ENCODE measurements at places on chromosomes 3 and 15.
A peak's percentile ranks its signal among the peaks of the same experiment; 100 is the strongest.

- DNase-seq: no peak
Observed at GRCh38 chr15:41921167-41921566, 27.3 kb upstream of the SPTBN5 start.

- peak; percentile 89 for DNase-seq
Observed at GRCh38 chr3:58173669-58174398, 36.9 kb downstream of the DNASE1L3 start.

GRCh38 chr3:126979046-126979628 is 3.8 kb upstream of the PLXNA1 start:
- no peak for DNase-seq

GRCh38 chr3:119571230-119571629 is 8.1 kb upstream of the ADPRH start:
- DNase-seq: no peak

GRCh38 chr3:94115482-94115881 is 52.6 kb downstream of the NSUN3 start:
- no peak for DNase-seq

- no peak for DNase-seq
Observed at GRCh38 chr3:100682854-100683760, 26.2 kb upstream of the TFG start.

DNA sequence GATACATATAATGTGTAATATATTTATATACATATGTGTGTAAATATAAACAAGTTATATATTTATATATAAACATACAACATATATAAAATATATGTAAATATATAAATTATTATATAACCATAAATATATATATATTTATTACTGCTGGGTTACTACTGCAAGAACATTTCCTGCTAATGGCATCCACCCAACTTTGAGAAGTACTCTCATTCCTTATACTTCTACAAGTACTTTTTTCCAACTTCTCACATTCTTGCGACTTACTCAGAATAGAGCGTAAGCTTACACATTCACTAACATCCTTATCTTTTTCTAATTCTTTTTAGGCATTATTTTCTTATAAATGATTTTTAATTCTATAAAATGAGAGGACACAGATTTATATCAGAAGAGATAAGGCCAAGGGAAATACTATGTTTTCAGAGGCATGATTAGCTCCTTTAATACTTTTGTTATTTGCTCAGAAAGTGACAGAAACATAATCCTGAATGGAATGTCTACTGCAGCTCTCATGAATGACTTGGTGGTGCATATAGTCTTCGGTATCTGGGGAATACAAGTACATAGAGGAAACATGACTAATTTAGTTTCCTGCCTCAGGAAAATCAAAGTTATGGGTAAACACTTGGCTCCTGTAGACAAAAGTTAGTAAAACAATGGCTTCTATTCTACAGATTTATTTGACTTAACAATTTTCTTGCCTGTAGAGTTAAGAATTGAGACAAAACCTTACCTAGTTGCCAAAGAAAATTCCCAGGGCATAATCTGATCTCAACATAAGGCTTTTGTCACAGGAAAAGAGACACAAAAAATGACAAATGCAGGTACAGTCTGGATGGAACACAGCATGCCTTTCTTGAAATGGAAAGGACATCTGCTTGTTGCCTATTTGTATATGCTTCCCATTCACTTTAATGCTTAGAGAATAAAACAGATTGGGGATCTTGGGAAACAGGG is 453.9 kb downstream of the SQOR start:
- DNase-seq: no peak

DNA sequence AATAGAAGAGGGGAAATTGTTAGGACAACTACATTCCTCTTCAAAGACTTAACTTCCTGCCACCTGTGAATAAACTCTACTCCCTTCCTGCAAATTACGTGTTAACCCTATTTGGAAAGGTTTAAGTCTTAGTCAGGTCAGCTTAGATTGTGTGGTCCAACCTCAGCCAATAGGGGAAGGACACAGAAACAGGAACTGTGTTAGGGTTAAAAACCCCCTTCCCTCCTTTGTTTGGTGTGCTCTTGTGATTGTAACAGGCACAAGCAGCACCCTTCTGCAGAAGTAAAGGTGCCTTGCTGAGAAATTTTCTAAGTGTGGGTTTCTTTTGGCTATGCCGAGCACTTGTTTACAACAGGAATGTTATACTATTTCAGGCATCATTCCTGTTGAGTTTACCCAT is 45.0 kb upstream of the FSTL1 start:
- no peak for DNase-seq

DNA sequence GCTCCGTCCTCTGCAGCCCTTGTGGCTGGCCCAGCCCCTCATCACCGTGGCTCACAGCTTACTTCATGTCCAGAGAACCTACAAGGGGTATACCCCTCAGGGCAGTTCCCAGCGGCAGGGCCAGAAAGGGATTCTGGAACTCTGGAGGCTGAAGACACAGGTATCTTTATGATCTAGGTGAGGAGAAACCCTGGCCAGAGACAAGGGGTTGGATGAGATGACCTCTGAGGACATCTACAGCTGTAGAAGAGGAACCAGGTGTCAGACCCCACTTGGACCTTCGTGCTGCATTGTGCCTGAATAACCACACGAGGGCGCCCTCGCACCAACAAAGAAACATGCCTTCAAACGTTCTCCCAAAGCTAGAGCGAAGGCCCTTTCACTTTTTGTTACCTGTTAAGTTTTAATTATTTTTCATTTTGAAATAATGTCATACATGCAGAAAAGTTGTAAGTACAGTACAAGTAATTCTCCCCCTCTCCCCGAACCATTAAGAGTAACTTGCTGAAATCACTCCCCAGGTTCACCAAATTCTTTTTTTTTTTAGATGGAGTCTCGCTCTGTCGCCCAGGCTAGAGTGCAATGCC is 118.7 kb upstream of the SMAD3 start:
- peak; percentile 72 for DNase-seq

DNA sequence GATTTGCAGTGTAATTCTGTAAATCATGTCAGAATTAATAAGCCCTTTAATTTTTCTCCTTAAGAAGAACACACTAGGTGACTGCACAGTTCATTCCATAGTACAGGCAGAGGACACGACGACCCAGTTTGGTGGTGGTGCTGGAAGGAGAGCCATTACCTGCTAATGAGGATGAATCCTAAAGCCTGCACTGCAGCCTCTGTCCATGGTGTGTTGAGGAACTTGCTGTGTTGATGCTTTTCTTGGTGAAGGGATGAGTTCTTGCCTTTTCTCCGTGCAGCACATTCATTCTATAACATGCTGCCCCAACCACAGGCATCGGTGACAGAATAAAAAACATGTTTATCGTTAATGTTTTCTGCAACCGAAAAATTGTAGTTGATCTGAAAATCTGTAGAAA is 89.6 kb upstream of the VEPH1 start:
- no peak for DNase-seq

DNA sequence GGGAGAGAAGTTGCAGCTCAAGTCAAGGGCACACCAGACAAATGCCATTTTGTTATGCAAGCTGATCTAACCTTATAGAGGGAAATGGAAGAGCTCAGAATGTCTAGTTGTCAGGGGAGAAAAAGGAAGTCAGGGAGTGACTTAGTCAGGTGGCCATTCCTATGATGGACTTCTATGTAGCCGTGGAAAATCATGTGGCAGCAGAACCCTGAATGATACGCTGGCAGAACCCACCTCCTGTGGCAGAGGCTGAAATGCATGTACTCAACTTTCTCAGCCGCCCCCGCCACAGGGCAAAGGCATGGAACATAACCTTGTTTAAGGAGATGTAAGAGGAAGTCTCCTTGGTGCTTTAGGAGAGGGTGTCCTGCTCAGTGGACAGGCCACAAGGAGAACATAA is 37.7 kb upstream of the PARL start:
- DNase-seq: no peak

- no peak for DNase-seq
Observed at GRCh38 chr15:70469182-70469581, 294.2 kb downstream of the UACA start.

DNA sequence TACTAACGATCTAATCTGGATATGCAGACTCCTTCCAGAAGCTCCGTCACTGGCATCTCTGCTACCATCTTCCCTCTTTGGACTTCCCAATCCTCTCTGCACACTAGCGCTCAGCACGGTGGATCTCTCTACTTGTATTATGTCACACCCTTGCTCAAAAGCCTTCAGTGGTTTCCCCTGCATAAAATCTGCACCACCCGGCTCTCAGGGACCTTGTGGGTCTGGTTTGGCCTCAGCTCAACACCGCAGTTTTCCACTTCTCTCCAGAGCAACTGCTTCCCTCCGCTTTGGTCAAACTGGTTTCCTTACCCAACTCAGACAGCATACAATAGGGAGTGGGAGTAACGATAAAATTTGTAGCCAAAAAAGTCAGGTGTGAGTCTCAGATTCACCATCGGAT is 30.7 kb upstream of the HES1 start:
- DNase-seq: no peak

GRCh38 chr3:38349684-38350359 is 3.2 kb downstream of the XYLB start:
- no peak for DNase-seq

GRCh38 chr3:99484871-99485270 is 153.5 kb upstream of the COL8A1 start:
- DNase-seq: no peak

GRCh38 chr3:124483915-124484470 is 246.3 kb upstream of the UMPS start:
- no peak for DNase-seq

GRCh38 chr15:60526127-60526616 is 47.2 kb upstream of the ICE2 start:
- peak; percentile 87 for DNase-seq

DNA sequence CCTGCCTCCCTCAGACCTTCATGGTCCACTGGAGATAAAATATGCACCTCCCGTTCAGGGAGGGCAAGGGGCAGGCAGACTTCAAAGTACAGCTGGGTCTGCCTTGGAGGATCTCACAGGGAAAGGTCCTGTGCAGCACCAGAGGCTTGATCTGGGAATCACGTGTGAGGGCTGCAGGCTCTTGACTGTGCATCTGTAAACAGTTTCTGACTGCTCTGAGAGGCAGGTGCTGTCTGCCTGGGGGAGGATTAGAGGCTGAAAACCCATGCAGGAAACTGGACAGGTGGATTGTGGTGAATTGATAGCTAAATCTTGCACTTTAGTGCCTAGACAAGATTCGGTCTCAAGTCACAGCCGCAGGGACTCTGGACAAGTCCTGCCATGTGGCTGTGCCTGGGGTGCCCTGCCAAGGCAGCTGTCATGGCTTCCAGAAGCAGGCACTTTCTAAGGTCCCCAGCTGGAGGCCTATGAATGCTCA is 239.3 kb downstream of the EPHB1 start:
- DNase-seq: no peak

DNA sequence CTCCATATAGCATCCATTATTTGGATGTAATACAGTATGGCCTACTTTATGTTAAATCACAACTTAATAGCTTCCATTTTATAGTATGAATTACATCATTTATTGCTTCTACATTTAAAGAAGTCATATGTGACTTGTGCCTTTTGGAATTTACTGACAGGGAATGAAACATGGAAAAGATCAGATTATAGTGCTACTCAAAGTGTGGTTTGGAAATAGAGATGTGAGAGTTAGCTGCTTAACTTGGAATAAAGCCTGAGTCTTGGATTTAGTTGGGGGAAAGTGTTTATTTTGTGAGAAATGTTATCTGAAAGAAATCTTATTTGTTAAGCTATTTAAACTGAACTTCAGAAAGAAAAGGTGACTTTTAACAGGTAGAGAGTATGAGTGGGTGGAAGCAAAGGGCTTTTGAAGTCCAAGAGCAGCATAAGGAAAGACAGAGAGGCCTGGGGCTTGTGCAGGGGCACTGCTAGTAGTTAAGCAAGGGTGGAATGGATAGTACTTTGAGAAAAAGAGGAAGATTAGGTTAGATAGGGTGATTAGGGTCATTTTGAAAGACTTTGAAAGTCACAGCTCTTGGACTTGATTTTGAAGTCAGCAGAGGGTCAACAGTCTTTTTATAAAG is 60.5 kb downstream of the SLMAP start:
- DNase-seq: no peak

GRCh38 chr15:71440489-71441110 is 325.3 kb downstream of the THSD4 start:
- DNase-seq: no peak

- DNase-seq: peak; percentile 65
Observed at GRCh38 chr3:14125193-14126016, 553 bp downstream of the TMEM43 start.

DNA sequence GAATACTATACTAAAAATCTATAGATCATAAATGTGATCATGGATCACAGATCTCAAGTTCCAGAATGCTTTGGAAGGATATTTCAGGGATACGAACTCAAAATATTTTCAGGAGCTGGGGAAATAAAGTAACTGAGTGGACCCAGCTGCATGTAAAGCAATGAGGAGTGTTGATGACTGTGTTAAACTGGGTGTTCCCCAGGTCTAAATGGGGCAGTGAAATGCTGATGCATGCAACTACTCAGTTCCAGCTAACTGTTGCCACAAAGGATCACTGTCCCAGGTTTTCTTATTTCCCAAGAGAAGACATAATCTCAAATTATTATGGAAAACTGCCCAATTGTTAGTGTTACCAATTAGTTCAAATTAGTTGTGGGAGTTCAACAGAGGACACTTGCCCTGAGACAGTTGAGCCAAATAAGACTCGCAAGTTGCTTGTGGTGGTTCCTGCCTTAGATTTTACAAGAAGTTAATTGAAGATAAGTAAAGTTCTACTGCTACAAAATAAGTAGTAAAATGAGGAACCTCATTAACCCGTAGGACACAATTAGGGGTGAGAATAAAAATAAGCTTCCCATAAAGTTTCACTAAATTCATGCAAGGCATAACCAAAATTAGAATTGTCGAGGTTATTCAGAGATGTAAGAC is 66.3 kb upstream of the IL12A start:
- no peak for DNase-seq

DNA sequence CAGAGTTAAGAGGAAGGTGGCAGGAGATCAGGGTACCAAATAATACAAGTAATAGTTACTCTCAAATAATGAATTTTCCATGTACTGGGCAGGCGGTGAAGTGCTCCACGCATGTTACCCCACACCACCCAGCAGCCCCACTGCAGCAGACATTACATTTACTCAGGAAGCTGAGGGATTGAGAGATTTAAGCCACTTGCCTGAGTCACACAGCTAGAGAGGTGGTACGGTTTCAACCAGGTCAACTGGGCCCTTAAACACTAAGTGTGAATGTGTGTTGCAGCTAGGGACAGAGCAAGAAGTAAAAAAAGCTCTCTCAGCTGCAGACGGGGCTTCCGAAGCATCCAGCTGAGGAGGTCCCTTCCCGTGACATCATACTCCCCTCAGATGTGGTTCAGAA is 91.3 kb downstream of the PRICKLE2 start:
- DNase-seq: no peak

DNA sequence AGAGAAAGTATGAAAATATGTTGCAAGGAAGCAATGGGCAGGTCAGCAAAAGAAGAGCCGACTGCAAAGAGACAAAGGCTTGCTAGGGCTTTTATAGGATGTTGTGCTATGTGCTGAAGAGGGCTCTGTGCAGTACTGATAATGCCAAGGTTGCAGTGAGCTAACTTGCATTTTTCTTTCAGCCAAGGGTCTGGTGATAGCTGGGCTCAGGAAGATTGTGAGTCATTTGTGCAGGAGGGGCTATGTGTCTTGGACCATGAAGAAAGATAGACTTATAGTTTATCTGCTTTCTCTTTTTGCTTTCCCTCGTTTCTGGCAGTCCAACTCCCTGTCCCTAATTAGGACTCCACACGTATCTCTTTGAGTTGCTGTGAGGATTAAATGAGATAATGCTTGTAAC is 64.5 kb upstream of the LRIG1 start:
- DNase-seq: no peak
